Stimulated activated CD8-positive, alpha-beta memory T cell treated with anti-CD3 and anti-CD28 coated beads, Interleukin-7, amount 100 ng/mL, for 24 hours (primary cell): ENCODE measurements at places on chromosomes 5 and 9.

- no peak for DNase-seq
These were observed 13.9 kb upstream of the OSMR start for GRCh38 chr5:38831909-38832308.

DNA sequence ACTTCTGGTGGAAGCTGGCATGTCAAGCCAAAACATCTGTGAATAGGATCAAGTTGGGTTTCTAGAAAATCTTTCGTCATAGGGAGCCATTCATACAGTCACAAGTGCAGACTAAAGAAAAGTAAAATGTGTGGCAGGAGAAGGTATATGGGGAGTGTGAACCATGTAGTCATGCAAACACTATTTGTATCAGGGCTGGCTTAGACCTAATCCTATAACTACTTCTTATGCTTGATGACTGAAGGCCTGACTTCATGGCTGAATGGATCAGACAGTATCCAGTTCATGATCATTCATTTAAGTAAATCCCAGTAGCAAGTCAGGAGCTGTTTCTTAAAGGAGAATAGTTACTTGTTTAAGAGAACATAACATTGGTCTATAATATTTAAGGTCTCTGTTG is 63.8 kb upstream of the DAPK1 start:
- no peak for DNase-seq

DNA sequence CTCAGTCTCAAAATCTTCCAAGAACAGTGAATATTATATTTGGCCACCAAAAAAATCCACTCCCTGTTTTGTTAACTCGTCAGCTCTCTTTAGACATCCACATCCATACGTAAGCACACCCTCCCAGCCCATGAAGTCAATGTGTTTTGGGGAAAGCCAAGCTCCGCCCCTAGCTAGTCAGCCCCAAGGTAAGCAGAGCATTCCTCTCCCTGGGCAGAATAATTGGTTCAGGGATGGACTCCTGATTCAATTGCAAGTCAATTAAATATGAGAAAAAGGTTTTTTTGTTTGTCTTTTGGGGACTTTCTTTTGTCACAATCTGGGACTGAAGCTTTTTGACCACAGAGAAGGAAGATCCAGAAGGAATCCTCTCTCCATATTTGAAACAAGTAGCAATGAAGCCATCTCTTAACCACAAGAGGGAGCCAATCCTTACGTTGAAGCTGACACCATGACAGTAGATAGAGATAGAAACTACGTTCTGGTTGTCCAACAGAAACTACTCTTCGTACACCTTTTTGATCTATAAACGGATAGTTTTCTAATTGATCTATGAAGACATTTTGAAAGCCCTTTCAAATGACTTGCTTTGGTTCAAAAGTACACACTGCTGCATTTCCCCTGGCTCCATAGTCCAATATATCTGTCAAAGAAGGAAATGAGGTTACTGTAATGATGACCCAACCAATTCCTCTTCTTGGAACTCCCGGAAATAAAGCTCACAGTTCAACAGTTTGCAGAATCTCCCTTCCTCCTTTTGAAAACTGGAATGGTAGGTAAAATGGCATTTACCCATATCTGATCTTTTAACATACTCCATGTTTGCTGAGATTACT is 166.4 kb downstream of the TLE1 start:
- DNase-seq, result no peak

DNA sequence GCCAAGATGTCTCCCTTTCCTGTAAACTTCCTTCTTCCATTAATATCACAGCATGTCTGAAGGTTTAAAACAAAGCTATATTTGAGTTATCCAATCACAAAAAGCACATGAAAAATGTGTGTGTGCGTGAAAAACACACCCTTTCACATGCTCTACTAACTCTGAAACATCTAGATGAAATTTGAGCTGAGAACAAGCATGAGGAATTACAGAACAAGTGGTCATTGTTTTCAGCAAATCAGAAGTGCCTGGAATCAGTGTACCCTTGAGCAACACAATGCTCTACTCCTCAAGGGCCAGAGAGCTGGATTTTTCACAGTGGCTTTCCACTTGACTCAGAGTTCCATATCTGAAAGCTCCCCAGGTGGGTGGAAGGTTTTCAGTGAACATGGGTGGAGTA is 255.9 kb downstream of the PSAT1 start:
- no peak for DNase-seq

DNA sequence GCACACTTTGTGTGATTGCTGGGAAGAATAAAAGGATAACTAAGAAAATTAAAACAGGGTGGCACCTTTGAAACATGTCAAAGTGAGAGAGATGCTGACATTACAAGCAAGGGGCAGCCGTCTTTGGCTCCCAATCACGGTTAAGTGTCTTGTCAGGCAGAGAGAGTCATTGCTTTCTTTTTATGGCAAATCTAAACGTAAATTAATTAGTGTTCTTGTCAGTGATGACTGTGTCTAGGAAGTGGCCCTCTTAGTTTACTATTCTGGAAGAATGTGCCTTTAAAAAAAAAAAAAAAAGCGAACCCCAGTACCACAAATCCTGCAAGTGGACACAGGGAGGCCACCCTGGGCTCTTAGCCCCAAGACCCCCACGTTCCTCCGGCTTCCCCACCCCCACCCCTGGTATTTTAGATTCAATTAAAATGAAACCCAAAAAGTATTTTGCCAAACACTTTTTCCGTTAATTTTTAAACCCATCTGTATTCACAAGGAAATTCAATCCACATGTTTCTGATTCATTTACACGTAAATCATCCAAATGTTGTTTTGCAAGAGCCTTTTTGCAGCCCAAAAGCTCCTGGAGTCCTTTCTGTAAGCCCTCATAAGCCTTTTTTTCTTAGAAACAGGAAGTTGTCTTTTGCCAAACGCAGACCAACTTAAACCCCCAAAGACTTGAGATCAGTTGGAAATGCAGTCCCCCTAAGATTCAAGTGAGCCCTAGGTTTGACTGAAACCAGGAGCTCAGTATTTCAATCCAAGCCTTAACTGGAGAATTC is 399.3 kb downstream of the EBF1 start:
- no peak for DNase-seq
